ENCODE measurements at places on chromosomes 1 and 21.
A peak's percentile ranks its signal among the peaks of the same experiment; 100 is the strongest.

DNA sequence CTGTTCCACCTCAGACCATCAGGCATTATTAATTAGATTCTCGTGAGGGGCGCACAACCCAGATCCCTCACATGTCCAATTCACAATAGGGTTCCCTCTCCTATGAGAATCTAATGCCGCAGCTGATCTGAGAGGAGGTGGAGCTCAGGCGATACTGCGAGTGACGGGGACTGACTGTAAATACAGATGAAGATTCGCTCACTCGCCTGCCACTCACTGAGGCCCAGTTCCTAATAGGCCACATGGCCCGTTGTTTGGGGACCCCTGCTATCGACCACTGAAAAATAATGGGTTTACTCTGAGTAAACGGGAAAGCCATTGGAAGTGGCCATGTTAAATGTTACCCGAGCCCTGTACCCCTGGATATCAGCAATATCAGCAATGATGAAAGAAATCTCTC lies 65.9 kb downstream of the GRIK1 start:
- H3K36me3 ChIP-seq = no peaks in the 10 kb centered on the region
- H3K4me3 ChIP-seq = no peak overlapping the region

DNA sequence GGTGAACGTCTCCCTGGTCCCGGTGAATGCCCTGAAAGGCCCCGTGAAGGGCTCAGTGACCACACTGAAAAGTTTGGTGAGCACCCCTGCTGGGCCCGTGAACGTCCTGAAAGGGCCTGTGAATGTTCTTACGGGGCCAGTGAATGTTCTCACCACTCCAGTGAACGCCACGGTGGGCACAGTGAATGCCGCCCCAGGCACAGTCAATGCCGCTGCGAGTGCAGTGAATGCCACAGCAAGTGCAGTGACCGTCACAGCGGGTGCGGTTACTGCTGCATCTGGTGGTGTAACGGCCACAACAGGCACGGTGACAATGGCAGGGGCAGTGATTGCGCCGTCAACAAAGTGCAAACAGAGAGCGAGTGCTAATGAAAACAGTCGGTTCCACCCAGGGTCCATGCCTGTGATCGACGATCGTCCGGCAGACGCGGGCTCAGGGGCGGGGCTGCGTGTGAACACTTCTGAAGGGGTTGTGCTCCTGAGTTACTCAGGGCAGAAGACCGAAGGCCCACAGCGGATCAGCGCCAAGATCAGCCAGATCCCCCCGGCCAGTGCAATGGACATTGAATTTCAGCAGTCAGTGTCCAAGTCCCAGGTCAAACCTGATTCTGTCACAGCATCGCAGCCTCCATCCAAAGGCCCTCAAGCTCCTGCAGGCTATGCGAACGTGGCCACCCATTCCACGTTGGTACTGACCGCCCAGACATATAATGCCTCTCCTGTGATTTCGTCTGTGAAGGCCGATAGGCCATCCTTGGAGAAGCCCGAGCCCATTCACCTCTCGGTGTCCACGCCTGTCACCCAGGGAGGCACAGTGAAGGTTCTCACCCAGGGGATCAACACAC lies 41.5 kb downstream of the ZBTB17 start:
- no peak overlapping the region for H3K4me3 ChIP-seq
- no peak for DNase-seq
- H3K27me3 ChIP-seq = no peaks in the 10 kb centered on the region
- H3K4me1 ChIP-seq = no peaks in the 10 kb centered on the region

DNA sequence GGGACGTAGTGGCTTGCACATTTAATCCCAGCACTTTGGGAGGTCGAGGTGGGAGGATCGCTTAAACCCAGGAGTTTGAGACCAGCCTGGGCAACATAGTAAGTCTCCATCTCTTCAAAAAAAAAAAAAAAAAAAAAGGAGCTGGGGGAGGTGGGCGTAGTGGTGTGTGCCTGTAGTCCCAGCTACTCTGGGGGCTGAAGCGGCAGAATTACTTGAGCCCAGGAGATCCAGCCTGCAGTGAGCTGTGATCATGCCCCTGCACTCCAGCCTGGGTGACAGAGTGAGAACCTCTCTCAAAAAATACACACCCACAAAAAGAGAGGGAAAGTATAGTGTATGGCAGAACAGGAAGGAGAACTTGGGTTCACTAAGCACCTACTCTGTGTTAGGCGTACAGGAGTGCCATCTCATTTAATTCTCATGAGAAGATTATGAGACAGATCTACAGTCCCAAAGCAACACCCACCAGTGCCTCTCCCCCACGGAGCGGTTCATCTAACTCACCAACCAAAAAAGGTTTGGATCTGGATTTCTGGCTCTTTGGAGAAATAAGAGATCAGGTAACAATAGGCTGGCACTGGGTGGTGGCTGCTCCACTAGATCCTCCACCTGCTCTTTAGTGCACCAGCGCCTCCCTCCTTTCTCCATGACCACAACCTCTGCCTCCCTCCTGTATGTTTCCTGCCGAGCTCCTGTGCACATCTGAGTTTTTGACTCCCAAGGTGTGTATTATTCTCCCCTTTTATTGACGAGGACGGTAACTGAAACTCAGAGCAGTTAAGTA lies 1.4 kb upstream of the TRAF5 start:
- H3K36me3 ChIP-seq = no peaks in the 10 kb centered on the region
- H3K4me1 ChIP-seq = peaks cover 29% of the 10 kb centered on the region
- H3K27ac ChIP-seq = no peak overlapping the region
- peaks cover 33% of the 10 kb centered on the region for H3K27me3 ChIP-seq

DNA sequence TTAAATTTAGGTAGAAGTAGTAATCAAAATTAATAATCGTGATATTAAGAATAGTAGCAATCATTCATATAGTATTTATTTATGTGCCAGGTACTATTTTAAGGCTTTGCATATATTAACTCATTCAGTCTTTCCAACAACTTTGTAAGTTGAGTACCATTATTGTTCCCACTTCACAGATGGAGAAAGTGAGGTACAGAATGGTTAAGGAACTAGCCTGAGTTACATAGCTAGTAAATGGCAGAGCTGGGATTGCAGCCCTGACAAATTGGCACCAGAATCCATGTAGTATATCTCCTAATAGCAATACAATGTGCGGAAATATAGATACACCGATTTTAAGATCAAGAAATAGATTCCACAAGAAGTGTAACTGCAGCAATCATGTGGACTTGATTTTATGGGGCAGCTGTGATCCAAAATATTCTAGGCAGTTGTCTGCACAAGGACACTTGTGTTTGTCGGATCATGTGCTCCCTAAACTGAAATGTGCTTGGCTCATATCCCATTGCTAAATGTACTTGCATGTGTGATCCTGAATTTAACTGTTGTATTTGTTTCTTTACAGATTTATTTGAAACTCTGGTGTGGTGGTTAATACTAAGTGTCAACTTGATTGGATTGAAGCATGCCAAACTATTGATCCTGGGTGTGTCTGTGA lies 5.8 kb upstream of the GTF2B start:
- H3K4me3 ChIP-seq = no peak overlapping the region
- H3K27me3 ChIP-seq = no peaks in the 10 kb centered on the region
- peaks cover 5% of the 10 kb centered on the region for H3K4me1 ChIP-seq
- no peaks in the 10 kb centered on the region for H3K36me3 ChIP-seq
- no peak for DNase-seq

DNA sequence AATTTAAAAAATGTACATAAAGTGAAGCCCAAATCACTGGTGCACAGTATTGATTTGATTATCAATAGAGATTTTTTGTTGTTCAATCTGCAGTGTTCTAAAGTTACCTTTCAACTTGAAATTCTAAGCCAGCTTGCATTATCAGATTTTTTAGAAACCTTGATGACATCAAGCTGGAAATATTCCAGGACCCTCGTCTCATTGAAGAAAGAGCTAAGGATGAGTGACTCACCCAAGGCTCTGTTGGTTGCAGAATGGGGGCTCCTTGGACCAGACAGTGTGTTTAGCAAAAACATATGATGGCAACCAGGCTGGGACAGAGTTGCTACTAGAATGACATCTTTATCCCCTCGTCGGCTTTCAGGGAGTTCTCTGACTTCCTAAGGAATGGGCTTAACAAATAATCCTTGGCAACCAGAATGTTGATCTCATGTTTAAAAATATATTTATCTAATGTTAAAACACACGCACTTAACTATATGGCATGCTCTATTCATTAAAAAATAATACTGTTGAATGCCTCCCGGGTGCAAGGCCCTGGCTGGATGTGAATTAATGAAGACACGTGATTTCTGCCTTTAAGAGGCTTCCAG lies 79.7 kb downstream of the RUNX3 start:
- peaks cover 19% of the 10 kb centered on the region for H3K4me1 ChIP-seq
- H3K27ac ChIP-seq = no peak overlapping the region
- no peaks in the 10 kb centered on the region for H3K36me3 ChIP-seq
- no peak overlapping the region for H3K4me3 ChIP-seq

- peaks cover 50% of the 10 kb centered on the region for H3K36me3 ChIP-seq
- H3K4me3 ChIP-seq = peak overlapping the region; percentile 41
- peaks cover 40% of the 10 kb centered on the region for H3K4me1 ChIP-seq
- peak overlapping the region; percentile 94 for H3K27ac ChIP-seq
Observed at GRCh38 chr1:5974631-5975030, 17.6 kb downstream of the NPHP4 start.

DNA sequence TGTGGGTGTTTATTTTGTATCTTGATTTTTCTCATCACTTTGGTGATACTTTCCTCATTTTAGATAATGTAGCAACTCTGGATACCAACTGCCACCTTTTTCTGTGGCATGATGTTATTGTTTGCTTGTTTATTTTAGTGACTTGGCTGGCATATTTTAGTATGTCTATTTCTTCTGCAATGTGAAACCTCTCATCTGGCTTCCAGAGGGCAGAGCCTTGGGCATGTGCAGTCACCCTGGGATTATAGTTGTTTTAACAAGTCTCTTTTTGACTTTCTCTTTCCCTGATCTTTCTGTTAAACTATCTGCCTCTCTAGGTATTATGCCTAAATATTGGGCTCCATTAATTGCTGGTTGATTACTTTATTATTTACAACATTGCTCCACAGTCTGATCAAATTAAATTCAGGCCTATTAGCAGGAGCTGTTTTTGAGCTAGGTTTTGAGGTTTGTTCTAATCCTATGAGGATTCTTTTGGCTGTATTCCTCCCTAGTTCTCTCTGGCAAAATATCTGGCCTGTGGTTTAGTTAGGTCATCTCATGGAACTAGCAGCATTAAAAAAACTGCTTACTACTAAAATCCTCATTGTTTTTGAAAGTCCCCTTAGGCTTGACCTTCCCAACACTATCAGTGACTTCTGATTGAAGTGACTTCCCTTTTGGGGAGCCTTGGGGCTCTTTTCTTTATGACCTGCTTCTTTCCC lies 86.4 kb upstream of the FAM78B start:
- no peaks in the 10 kb centered on the region for H3K27me3 ChIP-seq
- H3K4me1 ChIP-seq = no peaks in the 10 kb centered on the region
- H3K27ac ChIP-seq = no peak overlapping the region
- no peak overlapping the region for H3K4me3 ChIP-seq

DNA sequence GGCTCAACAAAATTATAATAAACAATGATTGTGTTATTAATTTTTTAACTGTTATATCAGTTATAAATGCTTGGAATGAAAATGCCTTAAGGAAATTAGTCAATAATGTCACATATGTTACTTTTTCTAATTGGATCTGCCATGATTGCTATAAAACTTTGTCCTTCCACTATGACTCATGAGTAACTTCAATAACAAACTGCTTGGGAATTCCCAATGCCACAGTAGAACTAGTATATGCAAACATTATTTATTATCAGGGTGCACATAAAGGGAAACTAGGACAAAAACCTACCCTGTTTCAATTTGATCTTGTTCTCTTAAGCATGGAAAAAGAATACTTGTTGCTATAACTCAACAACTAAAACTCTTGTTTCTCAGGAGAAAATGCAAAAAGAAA lies 59.1 kb upstream of the PDC start:
- no peak overlapping the region for H3K27ac ChIP-seq
- no peaks in the 10 kb centered on the region for H3K4me1 ChIP-seq
- no peak for DNase-seq
- no peaks in the 10 kb centered on the region for H3K27me3 ChIP-seq

DNA sequence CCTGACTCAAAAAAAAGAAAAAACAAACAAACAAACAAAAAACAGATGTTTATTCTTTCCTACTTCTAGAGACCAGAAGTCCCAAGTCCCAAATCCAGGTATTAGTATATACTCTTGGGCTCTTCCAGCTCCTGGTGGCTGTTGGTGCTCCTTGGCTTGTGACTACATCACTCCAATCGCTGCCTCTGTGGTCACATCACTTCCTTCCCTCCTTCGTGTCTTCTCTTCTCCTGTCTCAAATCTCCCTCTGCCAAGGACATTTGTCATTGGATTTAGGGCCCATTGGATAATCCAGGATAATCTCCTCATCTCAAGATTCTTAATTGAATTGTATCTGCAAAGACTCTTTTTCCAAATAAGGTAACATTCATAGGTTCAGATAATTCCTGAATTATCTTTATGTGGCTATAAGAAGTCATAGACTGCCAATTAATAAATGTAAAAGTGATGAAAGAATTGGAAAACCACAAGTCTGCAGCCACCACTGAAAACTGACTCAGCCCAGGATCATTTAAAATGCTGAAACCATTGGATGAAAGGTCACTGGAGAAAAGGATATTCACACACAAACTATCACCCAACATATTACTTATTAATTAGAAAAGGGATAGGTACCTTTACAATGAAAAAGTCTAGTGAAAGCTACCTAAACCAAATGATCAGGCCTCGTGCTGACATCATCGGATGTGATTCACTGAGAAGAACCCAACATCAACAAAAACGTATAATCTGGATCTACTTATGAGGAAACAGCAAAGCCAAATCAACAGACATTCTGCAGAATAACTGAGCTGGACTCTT lies 67.1 kb downstream of the ZNF281 start:
- no peak overlapping the region for H3K4me3 ChIP-seq
- no peaks in the 10 kb centered on the region for H3K27me3 ChIP-seq
- no peak overlapping the region for H3K27ac ChIP-seq
- no peaks in the 10 kb centered on the region for H3K4me1 ChIP-seq
- no peak for DNase-seq

- no peaks in the 10 kb centered on the region for H3K36me3 ChIP-seq
- DNase-seq = no peak
- no peaks in the 10 kb centered on the region for H3K4me1 ChIP-seq
- H3K27me3 ChIP-seq = no peaks in the 10 kb centered on the region
- no peak overlapping the region for H3K4me3 ChIP-seq
Observed at GRCh38 chr1:201528631-201529252, 10.2 kb upstream of the NAV1 start.

DNA sequence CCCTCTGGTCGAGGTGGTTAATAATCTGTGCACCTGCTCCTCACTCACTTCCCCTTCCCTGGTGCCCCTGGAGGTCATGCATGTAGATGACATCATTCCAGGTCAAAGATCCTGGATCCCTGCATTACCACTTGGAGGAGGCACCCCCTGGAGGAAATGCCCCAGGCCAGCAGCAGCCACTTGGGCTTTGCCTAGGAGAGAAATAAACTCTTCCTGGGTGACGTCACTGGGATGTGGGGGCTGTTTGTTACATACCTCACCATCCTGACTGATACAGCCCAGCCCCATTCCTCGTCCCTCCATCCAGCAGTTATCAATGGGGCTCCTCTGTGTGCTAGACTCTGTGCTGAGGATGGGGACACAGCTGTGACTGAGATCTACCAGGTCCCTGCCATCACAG lies 433.6 kb downstream of the PTPRU start:
- H3K4me3 ChIP-seq = no peak overlapping the region
- no peak overlapping the region for H3K27ac ChIP-seq
- H3K36me3 ChIP-seq = no peaks in the 10 kb centered on the region
- DNase-seq = no peak
- H3K27me3 ChIP-seq = peaks cover 22% of the 10 kb centered on the region

- peaks cover 4% of the 10 kb centered on the region for H3K27me3 ChIP-seq
- no peaks in the 10 kb centered on the region for H3K36me3 ChIP-seq
- DNase-seq = no peak
Observed at GRCh38 chr1:245650441-245650960, 495.7 kb downstream of the KIF26B start.

All from DND-41 (cell line).